MG63 (cell line): ENCODE measurements at places on chromosomes 2 and 18.

DNA sequence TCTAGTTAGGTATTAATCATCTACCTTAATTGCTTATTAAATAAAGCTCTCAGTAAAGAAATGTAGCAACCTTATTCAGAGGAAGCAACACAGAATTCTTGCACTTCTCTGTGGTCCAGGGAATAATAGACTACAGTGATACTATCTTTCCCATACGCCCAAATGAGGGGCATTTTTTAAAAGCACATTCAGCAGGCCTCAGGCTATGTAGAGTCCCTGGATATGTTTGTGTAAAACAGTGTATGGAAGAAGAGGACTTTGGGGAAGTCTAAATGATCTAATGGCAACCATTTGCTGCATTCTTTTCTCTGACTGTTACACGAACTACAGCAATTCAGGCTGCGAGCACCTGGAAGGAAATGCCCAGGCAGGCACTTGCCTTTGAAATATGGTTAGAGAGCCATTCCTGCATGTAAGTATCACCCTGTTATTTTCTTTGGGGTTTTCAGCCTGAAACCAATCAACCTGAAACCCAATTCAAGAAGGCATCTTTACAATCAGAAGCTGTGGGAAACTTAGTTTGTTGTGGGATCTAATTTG, 1814.7 kb upstream of the CELF4 start:
- DNase-seq: no peak

GRCh38 chr2:158013891-158014290, 87.8 kb upstream of the UPP2 start:
- no peak for DNase-seq

DNA sequence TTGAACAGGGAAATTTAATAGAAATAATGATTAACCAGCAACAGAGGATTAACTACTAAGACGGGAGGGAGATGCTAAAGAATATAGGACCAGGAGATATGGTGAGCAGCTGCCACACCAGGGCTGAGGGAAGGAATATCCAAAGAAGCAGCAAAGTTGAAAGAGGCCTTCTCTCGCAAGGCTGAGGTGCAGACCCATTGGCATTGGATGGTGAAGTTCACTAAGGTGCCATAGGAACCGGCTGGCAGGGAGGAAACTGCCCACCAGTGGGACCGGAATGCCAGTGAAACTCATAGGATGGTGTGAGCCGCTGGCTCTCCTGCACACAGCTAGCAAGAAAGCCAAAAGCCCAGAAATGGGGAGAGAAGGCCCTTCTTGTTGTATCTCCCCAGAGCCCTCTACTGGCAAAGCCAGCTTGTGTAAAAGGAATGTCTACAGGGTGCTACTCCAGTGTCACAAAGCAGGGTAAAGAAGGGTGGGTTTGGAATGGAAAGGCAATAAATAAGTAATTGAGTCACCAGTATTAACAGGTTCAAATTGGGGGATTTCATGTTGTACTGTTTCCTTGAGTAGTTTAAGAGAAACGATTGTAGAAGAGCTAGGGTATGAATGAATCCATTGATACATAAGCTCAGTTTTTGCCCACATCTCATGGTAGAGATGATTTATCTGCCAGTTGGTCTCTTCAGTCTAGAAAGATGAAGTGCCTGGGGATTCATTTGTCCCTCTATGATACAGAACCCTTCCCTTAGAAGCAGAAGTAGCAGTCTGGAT, 36.0 kb downstream of the FARP2 start:
- no peak for DNase-seq

- no peak for DNase-seq
These were observed 11.6 kb downstream of the BMPR2 start for GRCh38 chr2:202387608-202388342.

- DNase-seq: no peak
These were observed 141.7 kb downstream of the OTX1 start for GRCh38 chr2:63192169-63192888.

- DNase-seq: no peak
These were observed 1232.6 kb upstream of the NRXN1 start for GRCh38 chr2:52264488-52264887.

- DNase-seq: no peak
These were observed 17.9 kb upstream of the ALPI start for GRCh38 chr2:232438091-232438490.

DNA sequence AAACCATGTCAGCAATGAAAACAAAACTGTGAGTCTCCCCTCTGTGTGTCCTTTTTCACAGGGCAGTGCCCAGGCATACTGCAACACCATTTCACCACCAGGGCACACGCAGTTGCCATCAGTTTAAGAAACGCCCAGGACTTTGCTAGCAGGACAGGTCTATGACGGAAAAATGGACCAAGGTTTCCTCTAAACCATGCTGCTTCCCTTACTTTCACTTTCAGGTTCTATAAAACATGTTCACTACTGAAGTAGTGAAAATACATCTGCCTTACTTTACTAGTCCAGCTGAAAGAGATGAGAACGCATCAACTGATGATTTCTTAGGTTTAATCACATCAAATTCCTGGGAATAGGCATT, 110.5 kb downstream of the TCF4 start:
- peak; percentile 43 for DNase-seq

DNA sequence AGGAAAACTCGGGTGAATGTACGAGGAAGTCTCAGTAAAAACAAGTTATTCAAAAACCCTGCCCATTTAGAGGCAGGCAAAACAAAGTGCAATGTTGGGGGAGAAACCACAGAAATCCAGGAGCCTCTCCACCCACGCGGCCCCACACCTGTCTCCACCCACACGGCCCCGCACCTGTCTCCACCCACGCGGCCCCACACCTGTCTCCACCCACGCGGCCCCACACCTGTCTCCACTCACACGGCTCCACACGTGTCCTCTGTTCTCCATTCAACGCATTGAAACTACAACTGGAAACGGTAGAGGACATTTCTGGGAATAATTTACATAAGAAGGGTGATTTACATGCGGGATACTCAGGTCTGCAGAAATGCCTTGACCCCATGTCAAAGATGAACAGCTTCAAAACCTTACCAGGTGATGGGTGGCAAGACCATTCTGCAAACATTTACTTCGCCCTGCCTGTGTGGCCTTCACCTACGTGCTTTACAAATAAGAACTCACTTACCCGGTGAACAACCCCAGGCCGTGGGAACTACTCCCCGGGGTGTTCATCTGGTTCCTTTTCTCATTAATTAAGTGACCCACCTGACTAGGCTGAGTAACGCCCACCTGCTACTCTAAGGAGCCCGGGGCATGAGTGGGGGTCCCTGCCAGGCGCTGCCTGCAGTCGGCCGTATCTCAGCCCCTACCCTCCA, 100.4 kb downstream of the EIPR1 start:
- DNase-seq: no peak

DNA sequence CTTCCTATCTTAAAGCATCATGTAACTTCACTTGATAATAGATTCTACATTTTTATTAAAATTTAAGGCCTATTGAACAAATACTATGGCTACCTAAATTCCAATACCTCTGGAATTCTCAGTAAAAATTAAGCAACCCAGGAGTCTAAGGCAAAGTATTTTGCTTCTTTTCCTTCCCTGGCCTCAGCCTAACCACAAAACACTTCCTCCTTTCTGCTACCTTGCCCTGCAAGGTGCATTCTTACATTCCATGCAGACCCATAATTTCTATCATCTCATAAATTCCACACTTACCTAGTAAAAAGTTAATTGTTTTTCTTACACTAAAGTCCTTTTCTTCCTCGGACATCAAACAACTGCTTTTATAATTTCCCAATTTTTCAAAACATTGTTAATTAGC, 3.7 kb downstream of the MBOAT2 start:
- DNase-seq: no peak

DNA sequence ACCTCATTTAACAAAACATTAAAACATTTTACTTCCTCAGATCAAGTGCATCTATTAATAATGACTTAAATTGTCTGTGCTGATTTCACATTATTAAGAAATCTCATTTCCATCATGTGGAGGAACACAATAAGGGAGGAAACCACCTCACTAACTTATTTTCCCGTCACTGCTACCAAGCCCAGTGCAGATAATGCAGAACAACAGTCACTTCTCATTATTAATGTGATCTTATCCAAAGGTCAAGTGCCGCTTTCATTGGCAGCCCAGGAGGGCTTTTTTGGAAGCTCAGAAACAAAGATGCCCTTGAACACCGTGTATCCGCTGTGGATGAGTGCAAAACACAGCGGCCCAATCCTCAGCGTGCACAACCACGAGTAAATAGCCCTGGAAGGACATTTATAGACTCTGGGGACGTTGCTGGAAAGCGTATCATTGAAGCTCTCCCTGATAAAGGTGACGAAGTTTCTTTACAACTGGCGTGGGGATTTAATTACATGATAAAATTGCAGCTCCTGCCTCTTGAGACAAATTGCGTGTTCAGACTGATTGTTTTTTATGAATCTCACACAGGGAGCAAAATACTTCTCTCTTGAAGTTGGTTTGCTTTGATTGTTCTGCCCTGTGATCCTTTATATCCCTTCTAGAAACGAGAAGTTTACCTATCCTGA, 13.2 kb downstream of the ASB18 start:
- DNase-seq: no peak

- no peak for DNase-seq
These were observed 110.3 kb upstream of the TTN start for GRCh38 chr2:178917555-178917954.

DNA sequence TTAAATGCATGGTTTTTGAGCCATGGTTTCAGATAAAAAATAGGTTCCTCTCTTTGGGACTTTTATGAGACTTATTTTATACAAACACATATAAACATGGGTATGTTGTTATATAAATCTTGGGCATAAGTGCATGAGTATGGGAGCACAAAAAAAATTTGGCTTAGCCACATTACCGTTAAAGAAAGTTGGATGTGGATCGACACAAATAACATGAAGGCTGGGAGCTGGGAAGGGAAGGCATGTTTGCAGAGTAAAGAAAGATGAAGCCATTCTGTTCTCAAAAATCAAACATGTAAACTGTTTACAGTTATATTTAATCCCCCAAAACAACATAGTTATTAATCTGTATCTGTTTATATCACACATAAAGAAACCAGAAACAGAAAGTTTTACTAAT, 313.8 kb downstream of the NRXN1 start:
- DNase-seq: no peak

- DNase-seq: no peak
These were observed 670 bp upstream of the INPP5D start for GRCh38 chr2:233059547-233059796.

GRCh38 chr2:55330541-55331297, 61.7 kb upstream of the MTIF2 start:
- no peak for DNase-seq

DNA sequence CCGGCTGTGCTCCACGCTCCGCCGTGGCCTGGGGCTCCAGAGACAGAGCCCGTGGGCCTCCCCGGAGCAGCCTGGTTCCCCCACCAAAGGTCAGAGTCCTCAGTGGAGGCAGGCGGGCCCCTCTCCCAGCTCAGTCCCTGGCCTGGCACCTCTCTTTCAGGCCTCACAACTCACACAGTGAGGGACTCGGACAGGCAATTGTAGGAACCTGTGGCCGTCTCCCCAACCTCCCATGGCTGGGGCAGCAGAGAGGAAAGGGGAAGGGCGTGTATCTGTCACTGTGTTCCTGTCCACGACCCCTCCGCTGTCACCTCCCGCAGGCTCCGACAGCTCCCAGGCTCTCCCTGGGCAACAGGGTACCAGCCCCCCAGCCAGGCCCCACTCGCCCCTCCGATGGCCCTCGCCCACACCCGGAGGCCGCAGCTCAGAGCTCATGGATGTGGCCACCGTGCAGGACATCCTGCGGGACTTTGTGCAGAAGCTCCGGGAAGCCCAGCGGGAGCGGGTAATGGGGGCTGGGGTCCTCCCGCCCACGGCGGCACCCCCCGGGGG, 32.4 kb upstream of the SNED1 start:
- DNase-seq: no peak

DNA sequence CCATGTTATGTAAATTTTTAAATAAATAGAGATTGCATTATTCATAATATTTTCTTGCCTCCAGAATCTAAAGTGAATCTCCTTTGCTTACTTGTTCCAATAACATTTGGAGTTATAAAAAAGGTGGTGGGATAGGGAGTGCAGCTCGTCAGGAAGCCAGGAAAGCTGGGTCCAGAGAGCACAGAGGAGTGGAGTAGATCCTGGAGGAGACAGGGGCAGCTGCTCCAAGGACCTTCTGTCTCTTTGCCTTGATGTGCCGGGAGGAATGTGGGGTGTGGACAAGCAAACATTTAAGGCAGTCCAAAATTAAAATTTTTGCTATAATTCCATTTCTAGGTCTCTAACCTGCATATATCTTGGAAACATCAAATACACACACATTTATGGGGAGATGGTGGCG, 29.3 kb downstream of the HAUS1 start:
- peak; percentile 25 for DNase-seq

GRCh38 chr2:189287363-189287762, 107.8 kb upstream of the COL5A2 start:
- DNase-seq: no peak

- no peak for DNase-seq
These were observed 178.8 kb downstream of the ACKR3 start for GRCh38 chr2:236748385-236748784.

- no peak for DNase-seq
These were observed 16.2 kb downstream of the ATG16L1 start for GRCh38 chr2:233267516-233268245.

DNA sequence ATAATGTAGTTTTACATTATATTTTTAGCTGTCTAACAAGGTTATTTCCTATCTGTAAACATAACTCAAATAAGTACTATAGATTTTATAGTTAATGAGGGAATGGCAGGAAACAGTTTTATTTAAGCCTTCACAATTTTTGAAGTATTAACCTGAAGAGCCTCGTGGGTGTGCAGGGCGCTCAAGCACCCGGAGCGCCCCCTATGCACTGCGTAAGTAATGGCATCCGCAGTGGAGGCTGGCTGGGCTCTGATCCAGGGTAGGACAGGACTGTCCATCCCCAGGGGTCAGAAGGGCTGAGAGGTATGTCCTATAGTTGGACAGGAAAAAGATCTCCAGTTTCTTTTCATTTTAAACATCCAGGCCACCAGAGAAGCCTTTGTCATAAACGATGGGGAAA, 8.2 kb upstream of the GBX2 start:
- DNase-seq: peak; percentile 25

DNA sequence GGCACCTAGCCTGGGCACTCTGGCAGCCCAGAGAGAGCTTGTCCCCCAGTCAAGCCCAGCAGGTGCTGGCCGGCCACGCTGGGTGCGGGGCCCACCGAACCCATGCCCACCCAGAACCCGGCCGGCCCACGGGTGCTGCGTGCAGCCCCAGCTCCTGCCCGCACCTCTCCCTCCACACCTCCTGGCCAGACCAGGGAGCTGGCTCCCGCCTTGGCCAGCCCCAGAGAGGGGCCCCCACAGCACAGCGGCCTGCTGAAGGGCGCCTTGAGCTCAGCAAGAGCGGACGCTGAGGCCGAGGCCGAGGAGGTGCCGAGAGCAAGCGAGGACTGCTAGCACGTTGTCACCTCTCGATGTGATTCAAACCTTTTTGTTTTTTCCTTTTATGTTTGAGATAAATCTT, 407.0 kb upstream of the KCNJ3 start:
- no peak for DNase-seq

- DNase-seq: no peak
These were observed 15.0 kb downstream of the KCNJ13 start for GRCh38 chr2:232761301-232761907.
